ENCODE measurements at places on chromosomes 4 and X.

GRCh38 chrX:136646602-136647239 lies 1.2 kb upstream of the CD40LG start:
- DNase-seq, result no peak

DNA sequence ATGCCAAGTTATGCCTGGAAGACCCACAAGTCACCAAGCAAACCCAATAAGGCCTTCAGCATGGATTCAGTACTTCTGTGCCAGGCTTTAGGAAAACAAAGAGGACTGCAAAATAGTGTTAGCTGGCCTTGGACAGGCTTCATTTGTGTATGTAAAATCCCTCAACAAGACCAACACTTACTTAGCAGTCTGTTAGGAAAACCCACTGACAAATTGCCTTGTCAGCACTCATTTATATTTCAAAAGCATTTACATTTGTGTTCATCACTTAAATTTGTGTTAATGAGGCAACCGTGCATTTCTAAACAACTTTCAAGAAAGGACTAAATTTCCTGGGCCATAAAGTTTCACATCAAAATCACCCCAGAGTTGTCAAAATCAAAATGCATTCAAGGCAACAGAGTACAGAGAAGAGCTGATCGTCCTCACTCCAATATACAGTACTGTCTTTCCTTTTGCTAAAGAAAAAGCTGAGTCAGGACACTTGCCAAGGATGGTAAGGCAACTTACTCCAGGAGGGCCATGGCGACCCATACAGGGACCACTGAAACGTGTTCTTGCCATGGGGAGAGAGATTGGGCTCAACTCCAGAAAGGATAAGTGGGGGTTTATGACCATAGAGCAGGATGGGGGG lies 1.6 kb downstream of the S100G start:
- DNase-seq, result no peak

- no peak for DNase-seq
Measured at GRCh38 chr4:166808380-166808779, 425.9 kb downstream of the SPOCK3 start.

- no peak for DNase-seq
Measured at GRCh38 chrX:41703574-41704029, 14.8 kb downstream of the GPR34 start.

- no peak for DNase-seq
Measured at GRCh38 chrX:30649859-30650258, 3.4 kb upstream of the GK start.
